ENCODE measurements at places on chromosomes 2 and 18. TPM values are rescaled to one million over a fixed set of nuclear protein-coding genes. Genes with fewer than 3 reads are reported as not detected.
A peak's percentile ranks its signal among the peaks of the same experiment; 100 is the strongest.

ERICH2 gene
- 2.4 TPM for polyA plus RNA-seq

IL36G gene
- polyA plus RNA-seq = 0.67 TPM

SERPINB4 gene
- not detected for polyA plus RNA-seq

PROC gene
- 3.6 TPM for polyA plus RNA-seq

GRCh38 chr18:74638210-74638609 lies 40.5 kb downstream of the ZNF407 start:
- DNase-seq = no peak

GRCh38 chr18:79495591-79496071 lies 99.9 kb downstream of the NFATC1 start:
- DNase-seq = no peak

DNA sequence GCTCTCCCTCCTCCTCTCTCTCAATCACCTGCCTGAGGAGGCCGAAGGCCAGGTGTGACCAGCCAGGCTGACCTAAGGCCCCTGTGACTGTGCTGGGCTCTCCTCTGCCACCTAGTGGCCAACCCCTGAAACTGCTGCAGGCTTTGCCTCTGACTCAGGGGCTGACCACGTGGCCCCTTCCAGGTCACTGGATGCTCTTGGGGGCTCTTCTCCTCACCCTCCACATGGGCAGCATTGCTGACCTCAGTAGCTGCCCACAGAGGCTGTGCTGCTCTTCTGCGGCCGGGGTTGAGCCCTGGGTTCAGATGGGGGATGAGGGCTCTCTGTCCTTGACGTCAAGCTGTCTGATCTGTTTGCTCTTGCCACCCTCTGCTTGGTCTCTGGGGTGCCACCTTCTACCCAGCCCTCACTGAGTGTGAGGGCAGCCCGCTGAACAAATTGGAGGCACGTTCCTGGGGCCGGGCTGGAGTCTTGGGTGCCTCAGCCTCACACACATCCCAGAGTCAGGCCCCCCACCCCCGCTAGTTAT lies 122.7 kb downstream of the TWIST2 start:
- peak; percentile 55 for DNase-seq

- DNase-seq = no peak
These were observed 320.1 kb downstream of the ALK start for GRCh38 chr2:29601321-29601720.

GRCh38 chr18:50986360-50987087 lies 18.7 kb downstream of the ELAC1 start:
- DNase-seq = no peak

- DNase-seq = no peak
These were observed 3.3 kb downstream of the AGAP1 start for GRCh38 chr2:235497096-235497495.

DNA sequence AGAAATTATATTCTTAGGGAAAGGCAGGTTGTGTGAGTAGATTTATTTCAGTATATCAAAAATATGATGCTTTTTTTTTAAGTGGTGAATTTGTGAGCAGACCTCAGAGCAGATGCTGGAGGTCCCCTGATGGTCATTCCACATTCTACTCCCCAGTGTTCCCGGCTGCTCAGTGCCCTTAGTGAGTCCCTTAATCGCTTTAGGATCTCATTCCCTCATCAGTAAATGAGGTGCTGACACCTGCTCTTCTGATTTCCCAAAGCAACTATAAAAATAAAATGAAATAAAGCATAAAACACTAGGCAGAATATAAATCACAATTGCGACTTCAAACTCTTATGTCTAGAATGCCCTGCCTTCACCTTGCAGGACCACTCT lies 216.2 kb upstream of the TNP1 start:
- no peak for DNase-seq
